Stimulated activated CD4-positive, alpha-beta T cell treated with anti-CD3 and anti-CD28 coated beads, TNF-alpha, amount 100 ng/mL, for 24 hours (primary cell): ENCODE measurements at places on chromosomes 16 and 17.

GRCh38 chr16:83851473-83851872, 43.7 kb downstream of the HSBP1 start:
- DNase-seq: no peak

DNA sequence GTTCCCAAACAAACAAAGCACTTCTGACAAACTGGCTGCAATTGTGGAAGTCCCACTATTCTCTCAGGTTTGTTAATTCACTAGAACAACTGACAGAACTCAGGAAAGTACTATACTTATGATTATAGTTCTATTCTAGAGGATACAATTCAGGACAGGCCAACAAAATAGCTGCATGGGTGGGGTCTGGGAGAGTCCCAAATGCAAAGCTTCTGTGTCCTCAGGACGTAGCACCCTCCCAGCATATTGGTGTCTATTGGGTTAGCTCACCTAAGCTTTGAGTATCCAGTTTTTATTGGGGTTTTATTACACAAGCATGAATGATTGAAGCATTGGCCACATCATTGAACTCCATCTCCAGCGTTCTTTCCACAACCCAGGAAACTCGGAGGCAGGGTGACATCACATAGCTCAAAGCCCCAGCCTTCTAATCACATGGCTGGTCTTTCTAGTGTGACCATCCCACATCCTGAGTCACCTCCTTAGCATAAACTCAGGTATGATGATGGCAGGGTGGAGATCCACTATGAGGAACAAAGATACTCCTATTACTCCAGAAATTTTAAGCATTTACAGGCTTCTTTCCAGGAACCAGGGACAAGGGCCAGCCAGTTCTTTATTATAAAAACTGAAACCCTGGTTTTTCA, 43.9 kb upstream of the CCNF start:
- DNase-seq: no peak

- DNase-seq: no peak
Observed at GRCh38 chr16:85522308-85522841, 90.7 kb upstream of the GSE1 start.

DNA sequence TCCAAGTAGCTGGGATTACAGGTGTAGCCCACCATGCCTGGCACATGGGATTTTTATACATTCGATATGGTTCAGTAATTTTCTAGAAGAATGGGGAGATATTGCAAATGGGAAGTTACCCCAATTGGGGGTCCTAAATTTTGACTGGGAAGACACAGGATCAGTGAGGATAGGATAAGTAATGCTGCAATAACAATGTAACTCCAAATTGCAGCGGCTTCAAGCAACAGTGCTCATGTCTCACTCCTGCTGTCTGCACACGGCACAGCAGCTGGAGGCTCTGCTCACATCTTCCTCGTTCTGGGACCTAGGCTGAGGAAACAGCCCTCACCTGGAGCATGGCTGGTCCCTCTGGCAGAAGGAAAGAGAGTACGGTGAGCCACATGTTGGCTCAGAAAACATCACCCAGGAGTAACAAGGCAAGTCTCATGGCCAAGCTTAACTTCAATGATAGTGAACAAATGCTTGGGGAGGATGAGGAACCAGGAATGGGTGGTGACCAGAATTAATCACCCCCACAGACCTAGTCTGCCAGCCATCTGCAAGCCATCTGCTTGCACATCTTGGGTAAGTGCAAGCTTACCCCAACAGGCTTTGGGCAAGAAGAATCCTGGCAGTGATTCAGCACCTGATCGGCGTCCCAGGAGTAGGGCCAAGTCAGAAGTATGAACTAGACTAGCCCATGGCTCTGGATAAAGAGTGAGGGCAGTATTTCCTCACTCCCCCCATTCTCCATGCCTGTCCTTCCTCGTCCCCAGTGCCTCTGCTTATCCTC, 229.2 kb downstream of the COPRS start:
- no peak for DNase-seq

DNA sequence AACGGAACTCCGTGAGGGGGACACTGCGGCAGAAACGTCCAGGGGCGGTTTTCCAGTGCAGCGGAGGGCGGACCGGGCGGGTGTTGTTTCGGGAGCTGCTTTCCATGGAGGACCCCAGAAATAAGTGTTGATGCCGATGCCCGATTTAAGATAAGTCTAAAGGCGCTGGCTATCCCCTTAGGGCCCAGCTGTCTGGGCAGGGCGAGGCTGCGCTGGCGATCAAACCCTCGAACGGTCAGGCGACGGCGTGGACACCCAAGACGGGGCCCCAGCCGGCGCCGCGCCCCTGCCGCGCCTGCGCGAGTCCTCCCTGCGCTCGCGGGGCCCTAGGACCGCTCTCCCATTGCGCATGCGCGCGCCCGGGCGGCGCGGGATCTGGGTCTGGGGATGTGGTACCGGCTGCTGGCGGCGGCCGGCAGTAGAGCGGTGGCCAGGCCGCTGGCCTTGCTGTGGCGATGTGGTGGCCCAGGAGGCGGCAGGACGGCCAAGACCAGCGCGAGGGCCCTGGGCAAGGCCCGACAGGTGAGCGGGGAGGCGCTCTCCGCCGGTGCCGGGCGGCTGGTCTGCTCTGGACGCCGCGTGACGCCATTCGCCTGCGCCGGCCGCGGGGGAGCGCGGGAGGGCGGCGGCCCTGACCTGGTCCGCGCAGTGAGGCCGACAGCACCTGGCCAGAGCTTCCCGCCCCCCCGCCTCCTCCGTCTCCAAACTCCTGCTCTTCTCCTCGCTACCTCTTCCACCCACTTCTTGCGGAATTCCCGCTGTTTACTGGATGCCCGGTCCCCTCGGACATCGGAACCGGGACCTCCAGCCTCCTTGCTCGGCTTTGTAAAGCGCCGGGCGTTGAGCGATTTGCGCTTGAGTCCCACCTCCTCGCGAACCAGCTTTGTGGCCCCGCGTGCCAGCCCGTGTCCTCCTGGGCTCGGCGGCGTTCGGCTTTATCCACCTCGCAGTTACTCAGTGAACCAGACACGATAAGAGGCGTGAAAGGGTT, 24.0 kb downstream of the DEF8 start:
- peak; percentile 86 for DNase-seq
